ENCODE measurements at places on chromosomes 1 and 21.

GRCh38 chr1:186618401-186619170, 61.6 kb downstream of the PTGS2 start:
- DNase-seq, result no peak

- DNase-seq, result no peak
These were observed 389.5 kb upstream of the PROX1 start for GRCh38 chr1:213598263-213598662.

GRCh38 chr1:46523496-46524353, 27.7 kb downstream of the KNCN start:
- no peak for DNase-seq

DNA sequence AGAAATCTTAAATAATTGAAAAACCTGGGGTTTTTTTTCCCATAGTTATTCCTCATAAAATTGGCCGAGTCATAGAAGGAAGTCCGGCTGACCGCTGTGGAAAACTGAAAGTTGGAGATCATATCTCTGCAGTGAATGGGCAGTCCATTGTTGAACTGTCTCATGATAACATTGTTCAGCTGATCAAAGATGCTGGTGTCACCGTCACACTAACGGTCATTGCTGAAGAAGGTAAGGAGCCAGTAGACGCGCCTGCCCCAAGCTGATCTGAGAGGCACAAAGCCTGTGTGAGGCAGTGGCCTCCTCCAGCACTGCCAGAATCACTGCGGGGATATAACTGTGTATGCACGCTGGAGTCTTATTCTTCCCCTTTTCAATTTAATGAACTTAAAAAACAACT, 100.3 kb downstream of the PHTF1 start:
- DNase-seq, result no peak

DNA sequence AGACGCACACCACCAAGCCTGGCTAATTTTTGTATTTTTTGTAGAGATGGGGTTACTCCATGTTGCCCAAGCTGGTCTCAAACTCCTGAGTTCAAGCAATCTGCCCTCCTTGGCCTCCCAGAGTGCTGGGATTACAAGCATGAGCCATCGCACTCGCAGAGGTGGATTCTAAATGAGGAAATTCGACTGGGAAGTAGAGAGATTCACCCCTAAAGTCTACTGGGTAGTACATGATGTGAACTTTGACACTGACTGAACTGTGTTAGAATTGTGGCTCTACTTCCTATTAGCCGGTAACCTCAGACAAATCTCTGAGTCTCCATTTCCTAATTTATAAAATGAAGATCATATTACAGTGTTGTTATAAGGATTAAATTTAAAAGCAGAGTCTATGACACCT, 276.0 kb upstream of the NR5A2 start:
- no peak for DNase-seq

DNA sequence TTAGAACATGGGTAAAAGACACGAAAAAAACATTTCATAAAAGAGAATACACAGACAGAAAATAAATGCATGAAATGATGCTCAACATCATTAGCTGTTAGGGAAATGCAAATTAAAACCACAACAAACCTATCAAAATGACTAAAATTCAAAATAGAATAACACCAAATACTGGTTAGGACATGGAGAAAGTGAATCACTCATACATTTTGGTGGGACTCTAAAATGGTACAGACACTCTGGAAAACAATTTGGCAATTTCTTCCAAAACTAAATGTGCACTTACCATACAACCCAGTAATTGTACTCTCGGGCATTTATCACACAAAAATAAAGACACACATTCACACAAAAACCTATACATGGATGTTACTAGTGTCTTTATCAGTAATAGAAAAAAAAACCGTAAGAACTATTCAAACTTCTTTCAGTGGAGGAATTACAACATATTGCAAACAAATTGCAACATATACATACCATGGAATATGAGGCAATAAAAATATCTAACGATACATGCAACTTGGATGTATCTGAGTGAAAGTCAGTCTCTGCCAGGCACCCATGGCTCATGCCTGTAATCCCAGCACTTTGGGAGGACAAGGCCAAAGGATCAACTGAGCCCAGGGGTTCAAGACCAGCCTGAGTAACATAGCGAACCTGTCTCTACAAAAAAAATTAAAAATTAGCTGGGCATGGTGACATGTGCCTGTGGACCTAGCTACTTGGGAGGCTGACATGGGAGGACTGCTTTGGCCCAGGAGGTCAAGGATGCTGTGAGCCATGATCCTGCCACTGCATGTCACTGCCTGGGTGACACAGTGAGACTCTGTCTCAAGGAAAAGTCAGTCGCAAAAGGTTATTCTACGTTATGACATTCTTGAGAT, 19.6 kb downstream of the HSF2BP start:
- DNase-seq, result no peak

GRCh38 chr1:176033881-176034280, 173.2 kb downstream of the COP1 start:
- no peak for DNase-seq

- DNase-seq, result no peak
These were observed 30.8 kb upstream of the SLC35F3 start for GRCh38 chr1:233873666-233874065.

DNA sequence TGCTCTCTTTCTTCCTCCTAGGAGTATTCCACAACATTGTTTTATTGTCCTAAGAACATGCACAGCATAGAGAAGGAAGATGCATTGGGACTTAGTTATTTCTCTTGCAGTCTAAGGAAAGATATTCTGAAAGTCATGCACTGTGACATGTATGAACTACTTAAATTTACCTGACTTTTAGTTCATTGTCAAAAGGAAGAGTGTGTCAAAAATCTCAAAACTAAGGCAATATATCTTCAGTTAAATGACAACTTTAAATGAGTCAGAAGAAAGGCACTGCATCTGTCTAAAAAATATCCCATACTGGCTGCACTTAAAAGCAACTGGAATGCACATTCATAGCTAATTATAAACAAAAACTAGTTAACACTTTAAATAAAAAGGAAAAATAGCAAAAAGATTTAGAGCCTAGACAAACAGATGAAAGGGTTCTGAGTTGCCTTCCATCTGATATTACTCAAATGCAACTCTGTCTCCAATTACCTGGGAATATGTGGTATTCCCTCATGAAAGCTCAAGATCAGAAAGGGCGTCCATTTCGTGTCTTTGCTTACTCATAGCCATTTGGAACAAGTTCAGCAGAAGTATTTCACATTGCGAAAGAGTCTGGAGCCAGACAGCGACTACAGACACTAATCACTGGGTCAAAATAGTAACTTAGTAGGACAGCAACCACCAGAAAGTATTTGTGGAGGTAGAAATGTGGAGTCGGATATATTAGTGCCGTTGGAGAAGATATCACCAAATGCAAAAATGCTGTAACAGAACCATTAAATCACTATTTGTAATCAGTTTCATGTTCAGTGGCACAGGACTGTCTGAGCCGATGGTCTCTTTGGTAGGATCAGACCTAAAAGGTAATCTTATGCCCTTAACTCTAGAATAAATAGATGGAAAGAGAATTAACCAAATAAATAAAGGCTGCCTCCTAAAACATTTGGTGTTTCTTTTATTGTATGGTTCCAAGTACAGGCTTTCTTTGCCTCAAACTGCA, 225.7 kb downstream of the GREM2 start:
- DNase-seq, result peak; percentile 30

GRCh38 chr1:241077386-241078147, 279.4 kb downstream of the RGS7 start:
- no peak for DNase-seq

DNA sequence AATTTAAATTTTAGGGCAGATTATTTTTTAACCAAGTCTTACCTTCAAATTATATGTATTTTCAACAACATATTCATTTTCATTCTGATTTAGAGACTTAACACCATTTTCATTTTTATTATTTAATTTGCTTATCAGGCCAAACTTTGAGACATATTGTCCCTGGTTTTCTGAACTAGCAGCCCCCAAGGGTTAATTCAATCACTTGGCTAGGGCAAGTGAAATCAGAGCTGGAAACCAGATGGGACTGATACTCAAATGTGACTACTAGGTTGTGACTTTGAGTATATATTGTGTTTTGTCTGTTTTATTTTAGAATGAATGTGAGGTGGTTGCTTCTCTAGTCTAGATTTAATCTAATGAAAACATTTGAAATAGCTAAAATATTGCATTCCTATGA, 198.9 kb upstream of the PTGFR start:
- no peak for DNase-seq

DNA sequence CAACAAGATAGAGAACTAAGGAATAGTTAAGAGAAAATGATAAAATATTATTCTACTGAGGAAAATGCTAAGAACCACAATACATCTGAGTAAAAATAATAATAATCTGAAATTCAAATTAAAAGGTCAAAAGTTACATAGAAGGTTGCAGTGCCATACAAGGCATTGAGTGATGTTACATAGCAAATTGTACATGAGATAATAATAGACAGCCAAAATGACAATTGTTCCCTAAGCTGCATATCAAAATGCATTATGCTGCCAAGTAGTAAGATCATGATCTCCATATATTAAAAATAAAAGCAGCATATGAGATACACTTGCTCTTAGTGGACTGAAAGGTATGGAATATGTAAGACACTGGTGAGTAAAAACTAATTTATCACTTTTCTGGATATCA, 547.7 kb downstream of the KCNT2 start:
- no peak for DNase-seq

DNA sequence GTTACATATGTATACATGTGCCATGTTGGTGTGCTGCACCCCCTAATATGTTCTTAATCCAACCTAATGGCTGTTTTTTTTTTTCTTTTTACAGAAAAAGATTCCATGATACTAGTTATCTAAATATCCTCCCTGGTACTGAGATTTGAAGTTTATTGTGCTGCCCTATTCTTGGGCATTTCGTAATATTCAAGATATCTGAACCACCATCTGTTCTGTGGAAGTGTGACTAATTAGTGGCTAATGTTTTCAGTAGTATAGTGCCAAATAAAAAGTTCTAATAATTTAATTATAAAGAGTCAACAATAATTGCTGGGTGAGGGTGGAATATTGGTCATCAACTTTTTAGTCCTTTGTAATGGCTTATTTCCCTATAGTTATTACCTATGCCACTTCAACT, 217.5 kb downstream of the GABPA start:
- no peak for DNase-seq

DNA sequence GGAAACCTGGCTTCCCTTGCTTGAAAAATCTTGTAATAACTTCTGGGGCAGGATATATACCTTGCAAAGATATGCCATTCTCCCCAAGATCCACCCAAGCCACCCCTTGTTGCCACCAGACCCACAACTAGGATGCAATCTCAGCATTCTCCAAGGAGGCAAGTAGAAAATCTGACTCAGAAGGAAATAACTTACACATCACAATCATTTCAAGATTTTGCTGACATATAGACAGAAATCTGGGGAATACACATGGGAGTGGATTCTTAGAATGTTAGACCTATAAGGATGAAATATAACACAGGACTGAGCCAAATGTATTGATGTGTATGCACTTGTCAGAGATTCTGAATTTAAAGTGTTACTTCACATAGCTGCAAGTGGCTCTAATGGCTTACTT, 14.8 kb upstream of the ZDHHC18 start:
- no peak for DNase-seq

DNA sequence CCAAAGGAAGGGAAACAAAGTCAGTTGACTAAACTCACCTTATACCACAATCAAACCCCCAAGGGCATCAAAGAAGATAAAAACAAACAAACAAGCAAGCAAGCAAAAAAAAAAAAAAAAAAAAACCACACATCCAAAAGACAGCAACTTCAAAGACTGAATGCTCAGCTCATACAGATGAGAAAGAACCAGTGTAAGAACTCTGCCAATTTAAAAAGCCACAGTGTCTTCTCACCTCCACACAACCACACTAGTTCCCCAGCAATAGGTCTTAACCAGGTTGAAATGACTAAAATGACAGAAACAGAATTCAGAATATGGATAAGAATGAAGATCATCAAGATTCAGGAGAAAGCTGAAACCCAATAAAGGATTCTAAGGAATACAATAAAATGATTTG, 193.4 kb downstream of the FAF1 start:
- no peak for DNase-seq

DNA sequence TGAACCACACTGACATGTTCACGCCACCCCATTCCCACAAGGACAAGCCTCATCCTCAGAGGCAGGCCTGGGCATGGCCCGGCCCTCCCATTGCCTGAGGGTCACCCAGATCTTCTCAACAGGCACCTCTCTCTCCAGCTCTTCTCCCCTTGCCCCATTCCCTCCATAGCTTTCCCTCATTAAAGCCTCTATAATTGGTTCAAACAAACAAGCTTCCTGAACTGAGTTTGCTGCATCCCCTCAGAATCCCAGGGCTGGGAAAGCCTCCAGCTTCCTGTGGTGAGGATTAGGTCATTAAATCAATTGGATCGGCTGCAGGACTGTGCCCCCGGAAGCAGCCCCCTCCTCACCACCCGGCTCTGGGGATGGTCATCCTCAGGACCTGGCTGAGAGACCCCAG, 18.9 kb downstream of the CTNNBIP1 start:
- no peak for DNase-seq

DNA sequence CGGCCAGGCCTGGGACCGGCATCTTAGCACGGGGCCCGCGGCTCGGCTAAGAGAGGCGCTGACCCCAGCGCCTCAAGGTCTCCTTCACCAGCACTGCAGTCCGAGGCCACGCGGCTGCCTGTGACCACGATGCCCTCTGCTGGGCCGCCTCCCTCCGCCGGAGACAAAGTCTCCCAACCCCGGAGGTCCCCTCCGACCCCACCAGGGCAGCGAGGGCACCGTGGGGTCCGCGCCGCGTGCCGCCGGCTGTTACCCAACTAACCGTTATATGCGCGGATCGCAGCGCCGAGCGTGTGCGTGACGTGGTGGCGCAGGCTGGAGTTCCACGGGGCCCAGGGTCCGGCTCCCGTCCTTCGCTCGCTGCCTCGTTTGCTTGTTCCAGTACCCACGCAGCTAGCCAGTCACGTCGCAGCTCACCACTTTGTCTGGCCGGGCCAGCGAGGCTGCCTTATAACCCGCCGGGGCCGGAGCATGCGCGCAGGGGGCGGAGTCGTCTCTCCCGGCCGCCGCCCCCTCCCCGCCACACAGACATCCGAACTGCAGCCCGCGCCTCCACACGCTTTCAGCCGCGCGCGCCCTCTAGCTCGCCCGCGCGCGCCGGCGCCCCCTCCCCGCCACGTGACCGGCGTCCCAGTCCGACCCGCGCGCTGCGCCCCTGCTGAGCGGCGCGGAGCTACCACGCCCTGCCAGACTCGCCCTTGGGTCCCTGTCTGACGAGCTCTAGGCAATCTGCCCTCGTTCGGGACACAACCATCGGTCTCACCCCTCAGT, at the start of gene SLC16A1:
SLC16A1 (minus strand) TSS at position 424 of the 771 bp plus-strand sequence. CDS start 26,888 bp downstream, outside the sequence.
- DNase-seq, result peak; percentile 87
